ENCODE measurements at places on chromosomes 1 and 21. TPM values are rescaled to one million over a fixed set of nuclear protein-coding genes. Genes with fewer than 3 reads are reported as not detected.

Gene CASQ2
- total RNA-seq: not detected

Gene UBXN10
- 0.05 TPM for total RNA-seq

Gene TMEM269
- total RNA-seq: 0.13 TPM

Gene ADAMTS1
- 3.3 TPM for total RNA-seq

Gene VASH2
- total RNA-seq: 1.7 TPM

DNA sequence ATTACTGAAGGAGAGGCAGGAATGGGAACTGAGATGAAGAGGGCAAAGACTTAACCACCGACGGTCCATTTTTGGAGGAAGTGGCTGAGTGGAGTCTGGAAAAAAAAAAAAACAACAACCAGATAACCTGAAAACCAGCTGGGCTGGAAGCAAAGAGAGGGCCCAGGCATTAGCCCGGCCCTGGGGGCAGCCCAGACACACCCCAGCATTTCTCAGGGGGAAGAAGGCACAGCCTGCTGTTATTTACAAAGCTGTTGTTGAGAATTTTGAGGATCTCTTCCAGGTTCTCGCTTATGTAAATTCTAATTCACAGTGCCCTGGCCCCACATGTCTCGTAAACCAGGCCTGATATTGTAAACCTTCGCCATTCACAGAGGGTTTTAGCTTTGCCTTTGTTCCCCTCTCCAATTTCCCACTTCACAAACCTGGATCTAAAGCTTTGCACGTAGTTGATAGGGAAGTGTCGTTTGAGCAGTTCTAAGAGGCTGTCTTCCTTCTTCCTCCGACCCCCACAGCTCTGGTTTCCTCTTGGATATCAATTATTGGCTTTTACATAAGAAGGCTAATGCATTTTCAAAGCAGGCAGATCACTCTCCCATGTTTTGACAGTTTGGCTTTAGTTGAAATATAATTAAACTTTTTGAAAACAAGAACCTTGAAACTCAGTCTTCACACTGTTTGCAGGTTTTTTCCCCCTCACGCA is 161.8 kb upstream of the IRF2BP2 start:
- peaks cover 47% of the 10 kb centered on the region for H3K4me1 ChIP-seq
- no peak for DNase-seq
- no peaks in the 10 kb centered on the region for H3K27me3 ChIP-seq
- H3K36me3 ChIP-seq: no peaks in the 10 kb centered on the region
- peak overlapping the region; percentile 99 for H3K27ac ChIP-seq

DNA sequence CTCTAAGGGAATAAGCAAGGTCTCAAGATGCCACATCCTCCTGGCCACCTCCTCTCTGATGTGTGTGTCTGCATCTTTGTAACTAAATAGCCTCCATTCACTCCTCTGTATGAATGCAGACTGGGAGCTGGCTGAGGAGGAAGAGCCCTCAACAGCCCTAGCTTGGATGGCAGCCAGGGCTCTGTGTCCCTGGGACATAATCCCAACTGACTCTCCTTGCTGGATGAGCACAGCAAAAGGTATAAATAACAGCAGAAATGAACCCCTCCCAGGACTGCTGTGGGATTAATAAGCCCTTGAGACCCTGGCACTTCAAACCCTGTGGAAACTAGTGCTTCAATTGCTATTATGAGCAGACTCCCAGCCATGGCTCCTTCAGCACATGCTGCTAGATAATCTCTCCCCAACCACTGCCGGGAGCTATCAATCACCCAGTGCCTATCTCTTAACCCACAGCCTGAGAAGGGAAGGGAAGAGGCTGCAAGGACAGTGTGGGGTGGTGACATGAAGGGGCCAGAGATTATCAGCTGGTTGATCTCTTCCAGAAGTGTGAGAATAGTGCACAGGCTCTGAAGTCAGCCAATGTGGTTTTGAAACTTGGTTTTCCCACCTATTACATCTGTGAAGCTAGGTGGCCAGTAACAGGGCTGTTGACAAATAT is 152.2 kb downstream of the TNR start:
- no peaks in the 10 kb centered on the region for H3K36me3 ChIP-seq
- no peak overlapping the region for H3K27ac ChIP-seq
- no peak overlapping the region for H3K4me3 ChIP-seq
- no peaks in the 10 kb centered on the region for H3K4me1 ChIP-seq
- no peak for DNase-seq

- no peak overlapping the region for H3K27ac ChIP-seq
- no peak for DNase-seq
- peaks cover 5% of the 10 kb centered on the region for H3K27me3 ChIP-seq
- no peaks in the 10 kb centered on the region for H3K4me1 ChIP-seq
- H3K36me3 ChIP-seq: no peaks in the 10 kb centered on the region
Observed at GRCh38 chr1:205004351-205004750, 38.7 kb upstream of the CNTN2 start.

- H3K4me3 ChIP-seq: no peak overlapping the region
- H3K27ac ChIP-seq: no peak overlapping the region
- H3K27me3 ChIP-seq: peaks cover 23% of the 10 kb centered on the region
- no peaks in the 10 kb centered on the region for H3K4me1 ChIP-seq
- DNase-seq: no peak
Observed at GRCh38 chr1:166952002-166952746, 23.2 kb downstream of the ILDR2 start.

GRCh38 chr1:203379825-203380224 is 28.9 kb upstream of the FMOD start:
- no peak overlapping the region for H3K27ac ChIP-seq
- H3K4me3 ChIP-seq: no peak overlapping the region
- H3K4me1 ChIP-seq: no peaks in the 10 kb centered on the region
- DNase-seq: no peak
- peaks cover 16% of the 10 kb centered on the region for H3K27me3 ChIP-seq

DNA sequence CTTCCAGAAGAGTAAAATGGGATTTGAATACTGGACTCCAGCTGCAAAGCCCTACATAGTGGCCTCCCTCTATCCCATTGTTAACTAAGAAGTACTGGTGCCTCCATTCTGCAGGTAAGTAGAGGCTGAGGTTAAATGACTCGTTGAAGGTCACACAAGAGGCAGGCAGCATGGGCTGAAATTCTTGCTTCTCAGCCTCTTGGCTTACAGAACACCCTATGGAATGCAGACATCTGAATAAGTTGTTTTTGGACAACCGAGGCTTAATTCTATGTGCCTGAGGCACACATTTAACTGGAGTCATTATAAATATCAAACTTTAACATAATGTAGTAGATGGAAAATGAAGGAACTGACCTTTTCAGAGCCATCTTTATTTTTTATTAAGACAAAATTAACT is 5.7 kb downstream of the DNAJC11 start:
- no peak overlapping the region for H3K27ac ChIP-seq
- H3K36me3 ChIP-seq: no peaks in the 10 kb centered on the region
- H3K4me3 ChIP-seq: no peak overlapping the region
- no peaks in the 10 kb centered on the region for H3K27me3 ChIP-seq
- no peak for DNase-seq

GRCh38 chr1:202684716-202685115 is 25.5 kb downstream of the SYT2 start:
- H3K36me3 ChIP-seq: no peaks in the 10 kb centered on the region
- no peak overlapping the region for H3K27ac ChIP-seq
- no peaks in the 10 kb centered on the region for H3K4me1 ChIP-seq
- H3K4me3 ChIP-seq: no peak overlapping the region
- H3K27me3 ChIP-seq: peaks cover 11% of the 10 kb centered on the region

DNA sequence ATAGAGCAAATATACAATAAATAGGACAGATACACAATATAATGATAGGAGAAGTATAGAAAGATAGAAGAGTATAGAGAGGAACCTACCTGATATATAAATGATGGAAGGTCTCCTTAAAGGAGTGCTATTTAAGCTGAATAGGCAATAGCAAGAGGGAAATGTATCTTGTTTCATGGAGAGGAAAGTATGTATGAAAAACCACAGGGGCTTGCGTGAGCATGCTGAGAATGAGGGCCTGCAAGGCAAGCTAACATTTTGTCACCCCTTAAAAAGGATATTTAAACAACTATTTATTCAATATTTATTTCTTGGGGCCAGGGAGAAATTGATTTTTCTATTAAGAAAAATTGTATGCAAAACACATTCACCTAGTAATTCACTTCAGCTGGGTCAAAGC is 150.9 kb upstream of the ZRANB2 start:
- DNase-seq: no peak
- no peaks in the 10 kb centered on the region for H3K4me1 ChIP-seq
- H3K36me3 ChIP-seq: no peaks in the 10 kb centered on the region
- H3K4me3 ChIP-seq: no peak overlapping the region
- no peaks in the 10 kb centered on the region for H3K27me3 ChIP-seq
- no peak overlapping the region for H3K27ac ChIP-seq

DNA sequence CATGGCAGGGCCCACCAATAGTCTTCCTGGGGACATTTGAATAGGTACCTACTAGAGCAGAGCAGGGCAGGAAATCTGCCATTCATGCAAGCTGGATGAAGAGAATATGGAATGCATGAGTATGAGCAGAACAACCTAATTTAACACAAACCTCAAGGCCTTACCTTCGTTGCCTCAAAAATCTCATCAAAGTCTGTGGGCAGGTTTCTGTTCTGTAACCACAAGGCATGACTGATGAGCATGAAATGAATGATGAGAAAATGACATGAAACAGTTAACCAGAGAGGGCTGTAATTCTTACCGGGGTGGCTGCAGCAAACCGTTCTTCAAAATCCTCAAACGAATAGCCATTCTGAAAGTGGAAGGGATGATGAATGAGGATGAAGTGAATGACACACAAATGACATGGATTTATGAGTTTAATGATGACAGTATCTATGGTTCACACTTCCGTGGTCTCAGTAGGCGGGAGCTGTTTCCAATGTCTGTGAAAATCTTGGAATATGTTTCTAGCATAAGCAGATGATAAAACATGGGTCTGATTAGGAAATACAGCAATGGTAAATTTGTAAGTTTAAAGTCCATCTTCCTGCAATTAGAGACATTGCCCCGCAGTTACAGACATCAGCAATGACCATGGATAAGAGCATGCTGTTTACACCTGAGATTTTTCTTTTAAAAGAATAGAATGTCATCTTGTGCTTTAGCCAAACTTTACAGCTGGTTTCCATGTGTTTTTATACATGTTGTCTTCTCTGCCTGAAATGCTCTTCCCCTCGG is 67.6 kb upstream of the C8B start:
- H3K27me3 ChIP-seq: no peaks in the 10 kb centered on the region
- no peaks in the 10 kb centered on the region for H3K4me1 ChIP-seq
- no peaks in the 10 kb centered on the region for H3K36me3 ChIP-seq
- H3K4me3 ChIP-seq: no peak overlapping the region
- DNase-seq: no peak

GRCh38 chr1:22309572-22309971 is 142.1 kb upstream of the ZBTB40 start:
- H3K4me1 ChIP-seq: no peaks in the 10 kb centered on the region
- DNase-seq: no peak
- H3K36me3 ChIP-seq: no peaks in the 10 kb centered on the region
- H3K27me3 ChIP-seq: peaks cover 27% of the 10 kb centered on the region
- no peak overlapping the region for H3K27ac ChIP-seq
- no peak overlapping the region for H3K4me3 ChIP-seq

All from Panc1 (cell line).